ENCODE measurements at places on chromosomes 11 and 22. TPM values are rescaled to one million over a fixed set of nuclear protein-coding genes. Genes with fewer than 3 reads are reported as not detected.

DNA sequence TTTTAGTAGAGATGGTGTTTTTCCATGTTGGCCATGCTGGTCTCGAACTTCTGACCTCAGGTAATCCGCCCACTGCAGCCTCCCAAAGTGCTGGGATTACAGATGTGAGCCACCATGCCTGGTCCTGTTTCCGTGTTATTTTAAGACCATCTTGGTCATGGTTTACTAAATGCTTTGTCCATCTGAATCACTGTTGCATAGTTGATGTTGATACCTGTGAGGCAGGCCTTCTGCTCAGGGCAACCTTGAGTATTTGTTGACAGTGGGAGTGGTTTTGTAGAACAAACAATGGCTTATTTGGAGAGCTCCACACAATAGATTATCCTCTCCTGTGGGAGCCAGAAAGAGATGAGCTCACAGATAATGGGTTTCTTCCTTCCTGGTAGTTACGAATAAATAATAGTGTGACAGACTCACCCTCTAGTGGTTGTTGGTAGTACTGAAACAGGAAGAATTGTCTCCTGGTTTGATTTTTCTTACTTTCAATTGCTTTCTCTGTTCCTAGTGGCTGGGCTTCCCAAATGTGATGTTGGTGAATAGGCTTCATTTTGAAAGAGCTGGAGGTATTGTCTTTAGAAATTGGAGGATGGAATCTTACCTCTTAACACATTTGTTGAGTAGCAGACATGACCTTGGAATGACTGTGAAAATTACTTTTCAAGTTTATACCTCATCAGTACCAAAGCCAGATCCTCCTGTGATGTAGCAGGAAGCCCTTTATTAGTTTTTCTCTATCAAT is 39.0 kb downstream of the CTNND1 start:
- no peak for DNase-seq

- no peak for DNase-seq
Measured at GRCh38 chr11:47437746-47438418, 11.1 kb downstream of the RAPSN start.

DNA sequence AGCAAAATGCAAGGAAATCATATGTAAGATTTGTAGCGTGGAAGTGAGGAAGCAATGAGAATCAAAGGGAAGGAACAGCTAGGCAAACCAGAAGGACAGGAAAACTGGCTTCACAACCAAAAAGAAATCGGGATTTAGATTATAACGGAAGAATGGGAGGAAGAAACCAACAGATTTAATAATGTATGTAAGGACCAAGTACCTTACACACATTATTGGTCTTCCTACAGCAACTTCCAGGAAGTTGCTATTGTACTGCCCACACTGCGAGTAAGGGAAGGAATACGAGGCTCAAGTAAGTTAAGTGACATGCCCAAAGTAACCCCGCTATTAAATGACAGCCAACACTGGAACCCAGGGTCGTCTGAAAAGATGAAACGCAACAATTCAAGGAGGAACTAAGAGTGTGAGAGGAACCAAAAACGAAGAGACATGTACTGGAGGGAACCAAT is 473 bp downstream of the TXN2 start:
- DNase-seq = no peak

- no peak for DNase-seq
Measured at GRCh38 chr11:33168709-33169200, 7.5 kb upstream of the CSTF3 start.

DNA sequence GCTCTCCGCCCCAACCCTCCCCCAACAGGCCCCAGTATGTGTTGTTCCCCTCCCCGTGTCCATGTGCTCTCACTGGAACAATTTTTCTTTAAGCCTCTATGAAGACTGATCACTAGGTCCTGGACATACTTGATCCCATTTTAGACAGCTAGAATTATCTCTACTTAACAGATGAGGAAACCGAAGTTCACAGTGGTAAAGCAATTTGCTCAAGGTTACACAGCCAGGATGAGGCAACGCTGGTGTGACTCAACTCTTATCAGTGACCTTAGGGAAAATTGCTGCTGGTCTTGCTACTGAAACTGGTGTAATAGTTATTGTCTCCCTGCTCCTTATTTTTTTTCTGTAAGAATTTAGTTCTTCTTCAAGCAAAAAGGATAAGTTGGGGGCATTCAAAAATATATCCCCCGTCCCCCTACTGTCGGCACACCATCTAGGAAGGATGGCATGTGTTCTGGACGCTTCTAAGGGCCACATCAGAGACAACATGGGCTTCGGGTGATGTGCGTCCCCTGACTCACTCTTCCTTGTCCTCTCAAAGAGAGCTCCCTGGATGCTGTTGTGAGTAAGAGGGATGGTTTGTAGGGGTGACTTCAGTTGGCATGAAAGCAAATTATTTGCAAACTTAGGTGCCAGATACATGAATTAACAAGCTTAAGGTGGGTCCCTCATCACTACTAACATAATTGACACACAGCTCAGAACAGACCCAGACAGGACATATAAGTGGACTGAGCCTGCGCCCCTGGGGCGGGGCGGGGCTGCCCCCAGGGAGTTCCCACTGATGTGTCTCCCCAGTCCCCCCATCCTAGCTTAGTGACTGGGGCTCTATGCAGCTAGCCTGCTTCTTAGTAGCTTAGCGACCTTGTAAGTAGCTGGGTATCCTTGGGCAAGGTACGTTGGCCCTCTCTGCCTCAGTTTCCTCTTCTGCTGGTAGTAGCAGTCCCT is 23.6 kb upstream of the ALX4 start:
- DNase-seq = no peak

DNA sequence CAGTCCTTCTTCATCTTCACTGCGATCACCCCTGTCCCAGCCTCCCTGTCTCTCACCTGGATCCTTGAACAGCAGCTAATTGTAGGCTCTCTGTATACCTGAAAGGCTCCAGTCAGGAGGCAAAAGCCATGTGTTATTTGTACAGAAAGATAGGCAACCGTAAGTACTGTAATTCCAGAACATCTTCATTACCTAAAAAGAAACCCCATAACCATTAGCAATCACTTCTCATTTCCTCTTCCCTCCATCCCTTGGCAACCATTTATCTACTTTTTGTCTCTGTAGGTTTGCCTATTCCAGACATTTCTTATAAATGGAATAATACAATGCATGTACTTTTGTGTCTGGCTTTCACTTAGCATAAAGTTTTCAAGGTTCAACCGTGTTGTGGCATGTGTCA is 17.8 kb downstream of the NAGA start:
- DNase-seq = no peak

Gene CABP4
- 1.2 TPM for total RNA-seq

Gene NLRP6
- total RNA-seq = 1.2 TPM

Gene TECTA
- 0.17 TPM for total RNA-seq

Gene MUC6
- not detected for total RNA-seq
